ENCODE measurements at places on chromosomes 7 and 10. TPM values are rescaled to one million over a fixed set of nuclear protein-coding genes. Genes with fewer than 3 reads are reported as not detected.

- no peak overlapping the region for H3K27ac ChIP-seq
- H3K4me3 ChIP-seq, result no peak overlapping the region
- H3K4me1 ChIP-seq, result no peaks in the 10 kb centered on the region
- peaks cover 38% of the 10 kb centered on the region for H3K27me3 ChIP-seq
These were observed 35.0 kb downstream of the ITGA8 start for GRCh38 chr10:15684768-15685167.

- H3K4me1 ChIP-seq, result peaks cover 13% of the 10 kb centered on the region
- no peak for DNase-seq
- no peaks in the 10 kb centered on the region for H3K36me3 ChIP-seq
- no peaks in the 10 kb centered on the region for H3K27me3 ChIP-seq
- H3K27ac ChIP-seq, result no peak overlapping the region
These were observed 47.2 kb downstream of the RHOBTB1 start for GRCh38 chr10:60896810-60897209.

GRCh38 chr10:44564790-44565189 is 179.9 kb upstream of the CXCL12 start:
- no peak for DNase-seq
- H3K27ac ChIP-seq, result no peak overlapping the region
- H3K4me1 ChIP-seq, result no peaks in the 10 kb centered on the region

GRCh38 chr7:79615466-79615865 is 162.0 kb upstream of the MAGI2 start:
- H3K27me3 ChIP-seq, result no peaks in the 10 kb centered on the region
- H3K4me3 ChIP-seq, result no peak overlapping the region
- peaks cover 23% of the 10 kb centered on the region for H3K4me1 ChIP-seq
- peak; percentile 38 for DNase-seq
- H3K27ac ChIP-seq, result peak overlapping the region; percentile 60
- no peaks in the 10 kb centered on the region for H3K36me3 ChIP-seq

GRCh38 chr7:149662591-149663095 is 110.7 kb downstream of the ZNF467 start:
- DNase-seq, result peak; percentile 77
- H3K36me3 ChIP-seq, result no peaks in the 10 kb centered on the region
- H3K27ac ChIP-seq, result no peak overlapping the region
- no peak overlapping the region for H3K4me3 ChIP-seq

- H3K4me1 ChIP-seq, result peaks cover 65% of the 10 kb centered on the region
- peak overlapping the region; percentile 96 for H3K27ac ChIP-seq
- H3K4me3 ChIP-seq, result no peak overlapping the region
These were observed 8.4 kb downstream of the LRRC4 start for GRCh38 chr7:128022631-128023532.

DNA sequence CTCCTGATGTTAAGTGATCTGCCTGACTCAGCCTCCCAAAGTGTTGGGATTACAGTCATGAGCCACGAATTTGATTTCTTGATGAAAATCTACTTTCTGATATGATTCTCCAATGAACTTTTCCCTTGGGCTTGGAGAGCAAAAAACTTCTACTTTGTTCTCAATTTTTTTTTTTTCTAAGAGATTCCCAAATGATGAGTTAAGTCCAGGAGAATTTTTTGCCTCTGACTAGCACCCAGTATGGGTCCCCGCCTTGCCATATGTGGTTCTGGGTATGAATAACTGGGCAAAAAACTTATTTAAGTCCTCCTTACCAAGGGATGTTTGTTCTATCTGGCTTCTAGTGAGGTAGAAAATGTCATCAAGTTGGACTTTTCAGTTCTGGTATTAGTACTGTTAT is 147.9 kb upstream of the LYZL1 start:
- no peak overlapping the region for H3K4me3 ChIP-seq
- H3K4me1 ChIP-seq, result peaks cover 20% of the 10 kb centered on the region
- H3K27ac ChIP-seq, result peak overlapping the region; percentile 42
- H3K27me3 ChIP-seq, result no peaks in the 10 kb centered on the region
- peak; percentile 72 for DNase-seq

DNA sequence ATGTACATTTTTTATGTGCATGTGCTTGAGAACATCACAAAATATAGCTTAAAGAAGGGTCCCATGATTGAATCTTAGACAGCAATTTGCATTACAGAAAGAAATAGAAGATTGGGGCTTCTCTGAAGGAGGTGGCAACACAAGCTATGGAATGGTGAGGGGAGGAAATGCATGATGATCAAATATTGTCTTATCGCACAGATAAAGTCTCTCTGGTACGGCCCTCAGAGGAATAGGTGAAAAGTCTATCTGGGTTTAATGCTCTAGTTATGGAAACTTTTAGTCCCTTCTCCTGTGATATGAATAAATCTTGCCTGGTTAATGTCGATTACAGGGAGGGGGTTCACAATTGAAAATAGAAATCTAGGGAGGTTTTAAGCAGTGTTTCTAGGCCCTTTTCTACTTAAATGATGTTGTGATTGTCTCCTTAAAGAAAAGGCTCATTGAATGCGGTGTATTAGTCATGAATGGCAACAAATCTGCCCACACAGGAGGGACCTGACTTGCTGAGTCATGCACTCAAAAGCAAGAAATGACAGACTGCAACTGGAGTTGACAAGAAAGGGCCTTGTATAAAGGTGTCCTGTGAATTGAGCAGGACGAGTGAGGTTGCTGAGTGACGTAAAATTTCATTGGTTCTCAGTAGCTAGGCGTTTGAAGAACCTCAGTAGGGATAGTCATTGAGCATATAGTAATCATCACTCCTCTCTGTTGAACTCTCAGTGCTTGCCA is 133.4 kb upstream of the CSTF2T start:
- no peak overlapping the region for H3K4me3 ChIP-seq
- H3K27me3 ChIP-seq, result no peaks in the 10 kb centered on the region
- H3K4me1 ChIP-seq, result peaks cover 14% of the 10 kb centered on the region
- no peaks in the 10 kb centered on the region for H3K36me3 ChIP-seq

- no peak overlapping the region for H3K4me3 ChIP-seq
- no peak overlapping the region for H3K27ac ChIP-seq
- DNase-seq, result no peak
- H3K27me3 ChIP-seq, result no peaks in the 10 kb centered on the region
These were observed 149.4 kb upstream of the KCND2 start for GRCh38 chr7:120123528-120123927.

GRCh38 chr10:24256619-24257107 is 47.7 kb downstream of the KIAA1217 start:
- H3K4me3 ChIP-seq, result no peak overlapping the region
- H3K4me1 ChIP-seq, result peaks cover 15% of the 10 kb centered on the region
- no peak for DNase-seq

DNA sequence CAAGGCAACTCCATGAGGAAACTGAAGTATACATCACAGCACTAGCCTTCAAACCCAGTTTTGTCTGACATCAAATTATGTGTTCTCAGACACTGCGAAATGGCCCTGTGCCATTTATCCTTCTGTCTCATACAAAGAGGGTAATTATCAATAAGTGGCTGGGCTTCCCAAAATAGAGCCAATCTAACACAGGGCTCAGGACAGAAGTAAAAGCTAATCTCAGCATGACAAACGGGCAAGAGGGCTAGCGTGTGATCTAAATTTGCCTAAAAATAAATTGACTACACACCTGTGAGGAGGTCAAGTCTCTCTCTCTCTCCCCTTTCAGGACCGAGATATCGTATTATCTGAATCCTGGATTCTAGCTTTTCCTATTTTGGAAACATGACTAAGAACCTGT is 67.2 kb downstream of the DGKB start:
- H3K4me1 ChIP-seq, result peaks cover 60% of the 10 kb centered on the region
- no peaks in the 10 kb centered on the region for H3K27me3 ChIP-seq
- DNase-seq, result no peak
- H3K36me3 ChIP-seq, result no peaks in the 10 kb centered on the region

- H3K27me3 ChIP-seq, result no peaks in the 10 kb centered on the region
- H3K36me3 ChIP-seq, result no peaks in the 10 kb centered on the region
- no peak overlapping the region for H3K4me3 ChIP-seq
- no peaks in the 10 kb centered on the region for H3K4me1 ChIP-seq
These were observed 153.9 kb downstream of the LRMDA start for GRCh38 chr10:75585294-75585693.

DNA sequence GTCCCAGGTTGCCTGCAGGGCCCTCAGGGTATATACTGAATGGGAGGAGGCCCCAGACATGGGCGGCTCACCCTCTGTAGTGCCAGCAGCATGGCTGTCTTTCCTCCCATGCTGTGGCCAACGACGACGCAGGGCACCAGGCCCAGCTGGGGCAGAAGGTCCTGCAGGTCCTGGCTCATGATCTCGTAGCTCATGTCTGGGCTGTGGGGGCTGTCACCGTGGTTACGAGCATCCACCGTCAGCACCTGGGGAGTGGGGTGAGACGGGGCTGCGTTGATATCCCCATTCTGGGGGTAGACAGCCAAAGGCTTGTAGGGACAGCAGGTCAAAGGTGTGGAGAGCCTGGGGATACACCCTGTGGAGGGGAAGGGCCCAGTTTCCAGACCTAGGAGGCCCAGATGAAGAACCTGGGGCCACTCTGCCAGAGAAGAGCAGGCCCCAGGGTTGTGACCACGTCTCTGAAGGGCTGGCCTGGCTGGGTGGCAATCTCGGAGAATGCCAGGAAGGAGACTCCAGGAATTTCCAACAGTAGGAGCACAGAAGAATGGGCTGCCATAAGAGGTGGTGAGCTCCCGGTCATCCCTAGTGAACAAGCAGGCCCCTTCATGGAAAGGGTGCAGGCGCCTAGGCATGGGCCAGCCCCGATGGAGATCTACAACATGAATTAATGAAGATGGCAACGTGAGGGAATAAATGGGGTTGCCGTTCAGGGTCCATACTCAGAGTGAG is 947 bp downstream of the ABHD11 start:
- peaks cover 7% of the 10 kb centered on the region for H3K36me3 ChIP-seq
- peak overlapping the region; percentile 92 for H3K4me3 ChIP-seq
- H3K27me3 ChIP-seq, result no peaks in the 10 kb centered on the region

DNA sequence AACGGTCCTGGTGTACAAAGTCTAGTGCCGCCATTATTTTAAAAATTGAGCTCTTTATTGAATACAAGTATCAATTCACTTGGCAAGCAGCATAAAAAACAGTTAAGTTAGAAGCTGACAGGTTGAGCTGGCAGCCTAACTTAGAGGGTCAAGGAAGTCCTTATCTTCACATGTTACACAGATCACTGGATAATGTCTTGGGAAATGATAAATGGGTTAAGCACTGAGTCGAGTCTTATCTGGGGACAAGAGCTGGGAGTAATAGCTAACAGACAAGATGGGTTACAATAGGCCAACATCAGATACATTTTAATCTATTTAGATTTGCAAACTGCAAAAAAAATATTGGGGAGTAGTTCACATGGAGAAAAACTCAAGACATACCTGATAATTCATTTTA is 34.2 kb downstream of the SLC18A2 start:
- DNase-seq, result no peak
- peaks cover 18% of the 10 kb centered on the region for H3K4me1 ChIP-seq
- H3K4me3 ChIP-seq, result no peak overlapping the region
- no peaks in the 10 kb centered on the region for H3K36me3 ChIP-seq
- H3K27ac ChIP-seq, result no peak overlapping the region
- no peaks in the 10 kb centered on the region for H3K27me3 ChIP-seq

DNA sequence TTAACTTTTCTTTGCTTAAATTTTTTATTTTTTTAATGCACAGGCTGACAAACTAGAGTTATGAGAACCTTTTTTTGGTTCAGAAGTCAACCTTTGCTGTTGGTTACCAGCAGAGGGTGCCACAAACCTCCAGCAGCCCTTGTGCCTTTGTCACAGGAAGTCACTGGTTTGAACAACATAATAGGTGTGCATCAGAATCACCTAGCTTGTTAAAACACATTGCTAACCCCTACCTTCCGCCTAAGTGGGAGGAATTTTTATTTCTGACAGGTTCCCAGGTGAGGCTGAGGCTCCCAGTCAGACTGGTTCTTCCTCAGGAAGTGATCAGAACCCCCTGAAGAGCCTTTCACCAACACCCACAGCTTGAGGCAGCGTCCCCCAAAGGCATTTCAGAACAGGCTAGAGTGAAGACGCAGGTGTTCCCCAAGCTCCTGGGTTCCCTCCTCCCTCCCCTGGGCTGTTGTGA is 22.6 kb upstream of the VDAC2 start:
- peak; percentile 99 for DNase-seq
- no peaks in the 10 kb centered on the region for H3K27me3 ChIP-seq
- H3K4me1 ChIP-seq, result peaks cover 31% of the 10 kb centered on the region

DNA sequence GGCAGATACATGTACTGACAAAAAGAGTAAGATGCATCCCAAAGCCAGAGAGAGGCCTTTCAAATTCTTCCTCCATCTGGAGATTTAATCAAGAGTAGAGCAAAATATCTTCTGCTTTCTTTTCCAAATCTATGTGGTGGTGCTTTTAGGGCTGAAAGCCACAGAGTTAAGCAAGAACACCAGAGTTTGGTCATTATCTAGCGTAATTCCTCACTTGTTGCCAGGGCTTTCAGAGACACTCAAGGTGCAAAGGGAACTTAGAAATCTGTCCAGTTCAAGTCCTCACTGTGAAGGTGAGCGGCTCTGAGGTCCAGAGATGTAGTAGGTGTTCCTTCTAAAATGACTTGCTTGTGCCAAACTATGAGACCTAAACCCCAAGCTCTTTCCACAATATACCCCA is 10.9 kb upstream of the NFE2L3 start:
- H3K27me3 ChIP-seq, result no peaks in the 10 kb centered on the region
- H3K4me3 ChIP-seq, result no peak overlapping the region
- DNase-seq, result no peak
- no peak overlapping the region for H3K27ac ChIP-seq
- peaks cover 10% of the 10 kb centered on the region for H3K4me1 ChIP-seq

DNA sequence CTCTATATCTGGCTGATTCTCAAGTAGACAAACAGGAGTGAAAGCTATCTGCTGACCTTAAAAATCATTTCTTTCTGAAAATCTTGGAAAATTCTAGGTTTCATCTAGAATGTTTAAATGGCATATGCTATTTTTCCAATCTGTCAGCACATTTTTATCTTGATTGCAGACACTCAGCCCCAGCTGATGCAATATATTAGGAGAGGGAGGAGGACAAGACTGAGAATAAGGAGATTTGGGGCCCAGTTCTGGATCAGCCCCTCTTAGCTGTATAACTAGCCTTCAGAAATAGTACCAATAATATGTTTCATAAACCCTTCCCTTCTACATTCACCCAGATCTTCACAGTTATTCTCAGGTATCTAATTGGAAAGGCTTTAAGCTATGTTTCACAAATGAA is 131.2 kb downstream of the HDAC9 start:
- H3K4me1 ChIP-seq, result no peaks in the 10 kb centered on the region
- no peak overlapping the region for H3K4me3 ChIP-seq
- no peak overlapping the region for H3K27ac ChIP-seq
- DNase-seq, result no peak

- no peak overlapping the region for H3K4me3 ChIP-seq
- peaks cover 16% of the 10 kb centered on the region for H3K4me1 ChIP-seq
- peak; percentile 73 for DNase-seq
- no peak overlapping the region for H3K27ac ChIP-seq
- H3K27me3 ChIP-seq, result no peaks in the 10 kb centered on the region
- H3K36me3 ChIP-seq, result no peaks in the 10 kb centered on the region
These were observed 31.5 kb upstream of the ARID5B start for GRCh38 chr10:61869774-61870525.

GRCh38 chr7:95688931-95689495 is 83.3 kb upstream of the DYNC1I1 start:
- peaks cover 17% of the 10 kb centered on the region for H3K4me1 ChIP-seq
- no peak overlapping the region for H3K4me3 ChIP-seq
- H3K36me3 ChIP-seq, result no peaks in the 10 kb centered on the region
- H3K27me3 ChIP-seq, result no peaks in the 10 kb centered on the region

The CCL24 gene
- not detected for total RNA-seq

The LBX1 gene
- not detected for total RNA-seq

The CALHM2 gene
- total RNA-seq, result 1.3 TPM

The ANKRD61 gene
- total RNA-seq, result 0.26 TPM

The RBP4 gene
- total RNA-seq, result 8.5 TPM

The LIPM gene
- total RNA-seq, result not detected

The ATG9B gene
- total RNA-seq, result 1.2 TPM

The CTAGE4 gene
- 1.6 TPM for total RNA-seq

The NEUROG3 gene
- total RNA-seq, result not detected

The SPDYE3 gene
- total RNA-seq, result not detected

The JAKMIP3 gene
- total RNA-seq, result 0.92 TPM
